Fibroblast of lung (primary cell): ENCODE measurements at places on chromosomes 4 and X.

DNA sequence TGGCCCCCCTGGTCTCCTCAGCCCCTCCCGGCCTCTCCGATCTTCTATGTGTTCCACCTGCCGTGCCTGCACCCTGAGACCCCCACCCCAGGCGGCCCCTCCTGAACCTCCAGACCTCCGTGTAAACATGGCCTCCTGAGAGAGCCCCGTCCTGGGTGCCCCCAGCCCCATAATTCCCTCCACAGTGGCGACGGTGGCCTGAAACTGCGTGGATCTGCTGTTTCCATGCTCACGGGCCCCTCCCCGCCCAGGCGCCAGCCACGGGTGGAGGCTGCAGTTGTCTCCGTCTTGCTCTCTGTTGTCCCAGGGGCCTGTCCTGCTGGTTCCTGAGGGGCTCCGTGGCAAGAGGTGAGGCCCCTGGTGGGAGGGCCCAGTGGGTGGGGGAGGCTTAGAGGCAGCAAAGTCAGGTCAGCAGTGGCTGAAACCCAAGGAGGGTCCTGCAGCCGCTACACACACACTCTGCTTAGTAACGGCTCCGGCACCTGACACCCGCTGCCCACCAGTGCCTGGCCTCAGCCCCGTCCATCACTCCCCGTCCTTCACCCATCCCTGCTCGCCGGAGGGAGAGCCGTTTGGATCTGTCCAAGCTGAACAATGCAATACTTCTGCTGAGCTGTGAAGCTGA lies 75.8 kb downstream of the FAM53A start:
- DNase-seq, result no peak

DNA sequence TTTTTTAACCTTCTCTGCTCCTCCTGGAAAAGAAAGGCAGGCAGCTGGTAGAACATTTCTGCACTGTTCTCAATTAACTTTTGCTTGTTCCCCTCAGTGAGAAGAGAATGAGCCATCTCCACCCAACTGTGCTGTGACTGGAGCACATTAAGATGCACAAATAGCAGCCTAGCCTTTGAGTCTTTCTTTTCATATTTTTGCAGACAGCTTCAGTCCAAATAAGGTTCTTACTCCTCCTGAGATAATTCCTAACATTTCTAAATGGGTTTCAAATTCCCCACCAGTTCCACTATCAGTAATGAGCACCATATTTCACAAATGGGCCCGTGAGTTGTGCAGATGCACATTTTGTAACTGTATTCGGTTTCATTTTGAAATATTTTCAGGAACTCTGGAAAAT lies 118.6 kb downstream of the SPCS3 start:
- DNase-seq, result no peak

- DNase-seq, result peak; percentile 56
Observed at GRCh38 chr4:48109413-48110263, 24.4 kb downstream of the TXK start.

- no peak for DNase-seq
Observed at GRCh38 chrX:54044877-54045338, 635 bp upstream of the PHF8 start.
